ENCODE measurements at places on chromosomes 12 and 14. TPM values are rescaled to one million over a fixed set of nuclear protein-coding genes. Genes with fewer than 3 reads are reported as not detected.
A peak's percentile ranks its signal among the peaks of the same experiment; 100 is the strongest.

The FGF23 gene
- not detected for total RNA-seq

GRCh38 chr12:109715310-109716091 lies 1.9 kb downstream of the FAM222A start:
- DNase-seq: no peak
- no peaks in the 10 kb centered on the region for H3K36me3 ChIP-seq
- H3K4me3 ChIP-seq: no peak overlapping the region
- no peak overlapping the region for H3K27ac ChIP-seq
- H3K4me1 ChIP-seq: no peaks in the 10 kb centered on the region
- H3K27me3 ChIP-seq: peaks cover 76% of the 10 kb centered on the region

DNA sequence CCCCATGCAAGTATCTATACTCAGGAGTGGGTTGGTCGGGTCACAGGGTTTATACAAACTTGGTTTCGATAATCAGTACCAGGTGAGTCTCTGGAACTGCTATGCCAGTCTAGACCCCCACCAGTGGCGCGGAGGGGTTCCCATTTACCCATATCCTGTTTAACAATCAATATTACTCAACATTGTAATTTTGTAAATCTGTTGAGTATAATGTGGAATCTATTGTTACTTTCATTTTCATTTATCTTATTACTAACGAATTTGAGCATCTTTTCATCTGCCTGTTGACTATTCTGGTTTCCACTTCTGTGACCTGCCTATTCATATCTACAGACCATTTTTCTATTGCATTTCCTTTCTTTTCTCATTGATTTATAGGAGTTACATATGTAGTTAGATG lies 275.2 kb upstream of the CRY1 start:
- H3K4me3 ChIP-seq: no peak overlapping the region
- peak overlapping the region; percentile 77 for H3K27ac ChIP-seq
- H3K36me3 ChIP-seq: no peaks in the 10 kb centered on the region

DNA sequence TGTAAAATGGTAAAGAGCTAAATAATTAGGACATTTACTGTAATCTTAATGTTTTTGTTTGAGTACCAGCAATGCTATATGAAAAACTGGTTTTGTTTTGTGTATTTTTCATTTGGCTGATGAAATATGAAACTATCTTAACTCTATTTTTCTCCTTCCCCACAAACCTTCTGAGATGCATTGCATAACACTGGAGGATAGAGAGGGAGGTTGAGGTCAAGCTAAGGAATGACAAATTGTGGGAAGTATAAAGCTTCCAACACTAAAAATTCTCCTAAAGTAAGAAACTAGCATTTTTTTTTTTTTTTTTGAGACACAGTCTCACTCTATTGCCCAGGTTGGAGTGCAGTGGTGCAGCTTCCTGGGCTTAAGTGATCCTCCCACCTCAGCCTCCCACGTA lies 31.5 kb upstream of the SRP54 start:
- H3K36me3 ChIP-seq: peaks cover 21% of the 10 kb centered on the region
- no peak overlapping the region for H3K4me3 ChIP-seq
- H3K27ac ChIP-seq: no peak overlapping the region
- no peak for DNase-seq

GRCh38 chr14:62031504-62031903 lies 269.3 kb downstream of the SNAPC1 start:
- H3K36me3 ChIP-seq: no peaks in the 10 kb centered on the region
- no peak overlapping the region for H3K27ac ChIP-seq
- DNase-seq: no peak
- no peaks in the 10 kb centered on the region for H3K4me1 ChIP-seq

DNA sequence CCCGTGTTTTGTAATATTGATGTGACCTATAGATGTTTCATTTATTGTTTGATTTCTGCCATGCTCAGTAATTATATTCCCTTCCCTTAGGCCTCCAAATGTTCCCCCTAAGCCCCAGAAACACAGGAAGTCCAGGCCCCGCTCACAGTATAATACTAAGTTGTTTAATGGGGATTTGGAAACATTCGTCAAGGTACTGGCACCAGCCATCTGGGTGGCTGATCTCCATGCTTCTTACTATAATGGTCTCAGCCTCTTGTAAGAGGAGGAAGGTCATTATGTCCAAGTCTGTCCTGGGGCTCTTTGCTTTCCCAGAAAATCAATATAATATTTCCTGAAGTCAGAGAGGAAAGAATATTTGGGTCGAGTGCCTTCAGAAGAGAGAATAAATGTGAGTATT lies 130.9 kb downstream of the KICS2 start:
- H3K4me3 ChIP-seq: no peak overlapping the region
- no peak for DNase-seq
- peaks cover 2% of the 10 kb centered on the region for H3K27me3 ChIP-seq
- no peaks in the 10 kb centered on the region for H3K4me1 ChIP-seq
- no peak overlapping the region for H3K27ac ChIP-seq
- no peaks in the 10 kb centered on the region for H3K36me3 ChIP-seq

GRCh38 chr14:81400852-81401251 lies 728 bp upstream of the STON2 start:
- H3K27me3 ChIP-seq: peaks cover 4% of the 10 kb centered on the region
- H3K4me1 ChIP-seq: no peaks in the 10 kb centered on the region
- H3K36me3 ChIP-seq: no peaks in the 10 kb centered on the region
- H3K27ac ChIP-seq: no peak overlapping the region

GRCh38 chr14:94844593-94845152 lies 74.8 kb upstream of the GSC start:
- no peak overlapping the region for H3K27ac ChIP-seq
- peaks cover 13% of the 10 kb centered on the region for H3K27me3 ChIP-seq
- no peak for DNase-seq
- H3K36me3 ChIP-seq: no peaks in the 10 kb centered on the region
- no peak overlapping the region for H3K4me3 ChIP-seq
- no peaks in the 10 kb centered on the region for H3K4me1 ChIP-seq

DNA sequence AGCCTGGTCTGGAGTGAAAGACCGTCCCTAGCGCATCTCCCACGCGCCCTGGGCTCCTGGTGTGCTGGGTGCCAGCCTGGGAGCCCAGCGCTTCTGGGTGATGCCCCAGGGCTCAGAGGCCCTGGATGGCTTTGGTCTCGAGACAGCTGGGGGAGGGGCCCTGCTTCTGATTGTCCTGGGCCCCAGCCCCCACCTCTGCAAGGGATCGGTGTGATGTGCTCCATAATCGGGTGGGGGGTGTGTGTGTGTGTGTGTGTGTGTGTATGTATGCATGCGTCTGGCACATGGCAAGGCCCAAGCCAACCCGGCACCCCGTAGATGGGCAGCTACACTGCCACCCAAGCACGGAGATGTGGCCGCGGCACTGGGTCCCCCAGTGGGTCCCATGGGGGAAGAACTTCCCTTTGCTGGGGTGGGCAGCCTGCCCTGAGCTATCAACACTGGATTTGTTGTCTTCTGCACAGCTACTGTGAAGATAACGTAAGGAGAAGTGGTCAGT lies 3.1 kb downstream of the ZBTB42 start:
- H3K4me3 ChIP-seq: no peak overlapping the region
- H3K36me3 ChIP-seq: peaks cover 2% of the 10 kb centered on the region
- H3K4me1 ChIP-seq: peaks cover 7% of the 10 kb centered on the region
- DNase-seq: no peak

- H3K27ac ChIP-seq: no peak overlapping the region
- H3K27me3 ChIP-seq: no peaks in the 10 kb centered on the region
- H3K4me1 ChIP-seq: no peaks in the 10 kb centered on the region
- no peak overlapping the region for H3K4me3 ChIP-seq
- DNase-seq: no peak
- no peaks in the 10 kb centered on the region for H3K36me3 ChIP-seq
Observed at GRCh38 chr12:106033161-106033675, 105.5 kb downstream of the NUAK1 start.

DNA sequence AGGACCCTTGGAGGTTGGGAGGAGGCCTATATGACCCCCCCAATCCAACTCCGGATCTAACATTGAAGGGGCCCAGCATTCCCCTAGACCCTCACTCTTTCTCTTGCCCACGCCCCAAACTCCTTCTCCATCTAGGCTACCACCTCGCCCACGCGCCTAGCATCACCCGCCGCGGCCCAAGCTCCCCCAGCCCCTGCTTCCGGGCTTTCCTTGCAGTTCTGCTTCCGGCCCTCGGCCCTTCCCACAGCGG lies 445 bp downstream of the CERS5 start:
- H3K36me3 ChIP-seq: no peaks in the 10 kb centered on the region
- H3K4me1 ChIP-seq: no peaks in the 10 kb centered on the region
- H3K27ac ChIP-seq: peak overlapping the region; percentile 68
- H3K4me3 ChIP-seq: peak overlapping the region; percentile 90
- no peak for DNase-seq

- H3K36me3 ChIP-seq: no peaks in the 10 kb centered on the region
- DNase-seq: no peak
- H3K27ac ChIP-seq: no peak overlapping the region
- peaks cover 3% of the 10 kb centered on the region for H3K27me3 ChIP-seq
- no peaks in the 10 kb centered on the region for H3K4me1 ChIP-seq
Observed at GRCh38 chr12:45575417-45575816, 154.1 kb upstream of the ARID2 start.

DNA sequence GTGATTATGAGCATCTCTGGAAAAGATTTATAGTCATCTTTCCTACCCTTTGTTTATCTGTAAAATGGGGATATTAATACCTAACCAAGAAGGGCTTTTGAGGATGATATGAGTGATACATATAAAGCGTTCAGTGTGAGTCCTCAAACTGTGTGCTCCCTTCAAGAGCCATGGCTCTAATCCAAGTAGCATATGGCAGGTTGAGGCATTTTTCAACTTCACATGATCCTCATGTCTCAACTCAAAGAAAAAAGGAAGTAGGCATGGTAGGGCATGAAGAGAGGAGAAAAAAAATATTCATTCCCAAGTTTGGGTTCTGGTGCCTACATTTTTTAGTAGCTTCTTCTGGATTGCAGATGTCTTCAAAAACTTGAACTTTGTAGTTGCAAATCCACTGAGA lies 286.3 kb upstream of the ATP2B1 start:
- DNase-seq: no peak
- H3K36me3 ChIP-seq: no peaks in the 10 kb centered on the region
- no peaks in the 10 kb centered on the region for H3K27me3 ChIP-seq
- no peak overlapping the region for H3K27ac ChIP-seq
- no peak overlapping the region for H3K4me3 ChIP-seq
- H3K4me1 ChIP-seq: peaks cover 5% of the 10 kb centered on the region

DNA sequence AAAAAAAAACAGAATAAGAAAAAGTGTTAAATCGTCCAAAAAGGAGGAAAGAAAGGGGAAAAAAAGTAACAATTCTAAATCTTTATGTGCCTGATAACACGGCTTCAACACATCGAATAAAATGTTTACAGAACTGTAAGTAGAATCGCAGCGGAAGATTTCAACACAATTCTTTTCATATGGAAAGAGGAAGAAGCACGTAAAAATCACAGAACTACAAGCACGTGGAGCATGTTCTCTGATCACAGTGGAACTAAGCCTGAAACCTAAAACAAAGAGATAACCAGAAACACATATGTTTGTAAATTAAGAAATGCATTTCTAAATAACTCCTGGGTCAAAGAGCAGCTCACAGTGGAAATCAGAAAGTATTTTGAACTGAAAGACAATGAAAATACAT lies 8.7 kb downstream of the CLEC7A start:
- DNase-seq: no peak
- H3K4me3 ChIP-seq: no peak overlapping the region
- H3K36me3 ChIP-seq: no peaks in the 10 kb centered on the region
- H3K27ac ChIP-seq: no peak overlapping the region
- H3K4me1 ChIP-seq: no peaks in the 10 kb centered on the region

DNA sequence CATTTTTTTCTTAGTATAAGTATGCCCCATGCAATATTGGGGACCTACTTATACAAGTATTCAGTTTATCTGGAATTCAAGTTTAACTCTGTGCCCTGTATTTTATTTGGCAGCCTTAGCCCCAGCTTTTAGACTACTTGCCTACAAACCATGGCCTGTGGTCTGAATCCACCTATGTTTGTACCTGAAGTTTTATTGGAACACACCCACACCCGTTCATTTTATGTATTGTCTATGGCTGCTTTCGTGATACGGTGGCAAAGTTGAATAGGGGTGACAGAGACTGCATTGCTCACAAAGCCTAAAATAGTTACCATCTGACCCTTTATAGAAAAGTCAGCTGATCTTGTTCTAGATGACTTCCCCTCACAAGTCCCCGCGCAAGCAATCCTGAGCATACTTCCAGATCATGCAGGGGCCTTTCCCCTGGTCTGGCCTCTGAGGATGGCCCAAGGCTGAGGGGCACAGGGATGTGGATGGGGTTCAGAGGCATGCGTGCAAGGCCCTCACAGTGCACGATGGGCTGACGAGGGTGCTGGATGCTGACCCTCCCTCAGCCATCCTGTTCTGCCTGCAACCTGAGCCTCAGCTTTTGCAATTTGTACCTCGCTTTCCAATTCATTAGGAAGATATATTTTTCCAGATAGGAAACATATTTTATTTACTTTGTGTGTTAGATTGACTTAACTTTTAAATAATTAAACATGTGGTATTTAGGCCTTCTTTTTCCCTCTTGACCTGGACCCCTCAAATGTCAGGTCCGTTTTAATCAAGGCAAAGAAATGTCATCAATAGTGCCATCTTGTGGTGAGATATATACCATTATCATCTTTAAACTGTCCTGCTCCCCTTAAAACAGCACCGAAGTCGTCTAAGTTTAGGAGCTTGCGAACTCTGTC lies 527.3 kb upstream of the CCDC196 start:
- H3K4me3 ChIP-seq: no peak overlapping the region
- no peaks in the 10 kb centered on the region for H3K27me3 ChIP-seq
- DNase-seq: no peak
- peaks cover 7% of the 10 kb centered on the region for H3K4me1 ChIP-seq

Data from T-cell (primary cell).